ENCODE measurements at places on chromosomes 4 and X.

DNA sequence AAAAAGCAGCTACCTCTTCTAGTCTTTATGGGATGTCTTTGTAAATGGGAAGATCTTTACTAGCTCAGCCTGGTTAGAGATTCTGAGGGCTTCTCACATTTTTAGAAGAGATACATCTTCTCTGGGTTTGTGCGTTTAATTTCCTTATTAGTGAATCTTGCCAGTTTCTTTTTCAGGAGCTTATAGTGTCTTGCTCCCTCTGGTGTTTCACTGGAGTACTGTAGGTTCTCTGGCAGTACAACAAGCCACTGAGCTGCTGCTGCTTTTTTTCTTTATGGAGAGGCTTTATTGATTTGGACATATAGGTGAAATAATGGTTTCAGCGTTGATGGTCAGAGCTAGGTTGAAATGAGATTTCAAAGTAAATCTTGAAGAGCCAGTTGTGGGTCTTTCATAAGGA lies 82.9 kb downstream of the LAS1L start:
- DNase-seq, result no peak

DNA sequence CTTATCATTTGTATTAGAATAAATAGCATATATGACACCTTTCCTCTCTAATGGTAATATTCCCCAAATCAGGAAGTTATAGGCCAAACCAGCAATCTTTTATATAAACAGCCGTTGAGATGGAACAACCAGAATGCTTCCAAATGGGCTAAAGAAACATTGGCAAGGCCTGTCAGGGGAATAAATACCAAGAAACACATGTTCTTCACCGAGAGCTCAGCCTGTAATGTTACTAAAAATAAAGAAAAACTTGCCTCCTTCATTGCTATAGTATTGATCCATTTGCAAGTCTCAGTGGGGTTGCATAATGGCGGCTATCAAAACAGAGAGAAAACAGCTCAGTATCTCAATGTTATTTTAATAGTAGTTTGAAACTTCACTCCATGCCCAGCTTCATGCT lies 104.9 kb downstream of the FAM13A start:
- no peak for DNase-seq

- DNase-seq, result no peak
Observed at GRCh38 chr4:62487016-62487415, 1286.9 kb downstream of the ADGRL3 start.

DNA sequence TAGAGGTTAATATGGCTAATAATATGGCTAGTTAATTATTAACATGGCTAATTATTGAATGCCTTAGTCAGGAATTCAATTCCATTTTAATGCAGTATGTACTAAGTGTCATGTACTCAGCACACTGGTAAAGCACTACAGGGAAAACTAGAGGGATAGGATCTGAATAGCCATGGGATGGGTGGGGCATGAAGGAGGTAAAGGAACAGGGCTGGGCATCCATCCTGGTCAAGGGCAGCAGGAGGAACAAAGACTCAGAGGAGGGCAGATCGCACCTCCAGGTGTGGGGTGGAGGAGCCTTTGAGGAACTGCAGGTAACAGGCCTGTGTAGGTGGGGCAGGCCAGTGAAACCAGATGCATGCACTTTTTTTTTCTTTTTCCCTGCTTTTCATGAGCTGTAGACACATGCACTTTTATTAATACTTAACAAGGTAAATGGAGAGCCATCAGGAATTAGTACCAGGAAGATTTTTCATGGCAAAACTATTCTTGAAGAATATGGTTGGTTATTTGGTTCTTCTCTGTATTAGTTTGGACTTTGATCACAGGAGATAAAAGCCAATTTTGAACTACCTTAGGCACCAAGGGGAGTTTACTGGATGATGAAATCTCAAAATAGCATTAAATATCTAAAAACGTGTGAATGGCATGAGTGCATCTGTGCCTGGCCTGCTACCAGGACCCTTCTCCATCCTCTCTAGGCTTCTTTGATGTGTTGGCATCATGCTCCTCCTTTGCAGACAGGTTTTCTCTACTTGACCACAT lies 88.3 kb downstream of the CC2D2A start:
- DNase-seq, result no peak

DNA sequence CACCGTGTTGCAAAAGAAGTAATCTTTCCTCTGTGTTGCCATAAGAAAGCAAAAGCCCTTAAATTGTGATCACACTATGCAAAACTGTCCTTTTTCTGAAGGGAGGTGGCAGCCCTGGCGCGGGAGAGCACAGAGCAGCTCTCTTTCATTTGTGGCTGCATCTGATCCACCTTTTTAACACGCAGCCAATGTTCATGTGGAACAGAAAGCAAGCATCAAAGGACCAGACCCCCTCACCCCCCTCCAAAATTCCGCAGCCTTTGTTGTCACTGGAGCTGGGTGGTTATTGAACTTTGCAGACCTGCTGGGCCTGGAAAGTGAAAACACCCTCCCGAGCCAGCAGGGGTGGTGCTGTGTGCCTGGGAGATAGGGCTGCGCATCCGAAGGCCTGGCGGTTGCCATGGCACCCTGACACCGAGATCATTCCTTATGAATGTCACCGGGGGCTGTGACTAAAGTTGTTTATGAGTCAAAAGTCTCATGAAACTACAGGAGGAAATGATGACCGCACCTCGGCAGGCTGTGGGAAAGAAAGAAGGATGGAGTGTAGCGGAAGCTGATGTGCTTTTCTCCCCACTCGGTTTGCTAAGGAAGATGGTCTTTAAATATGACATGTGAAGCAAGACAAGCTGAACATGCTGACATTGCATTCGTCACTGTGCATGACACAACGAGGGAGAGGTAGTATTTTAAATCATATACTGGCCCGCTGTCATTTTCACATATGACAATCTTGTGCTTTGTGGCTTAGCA lies 367.4 kb downstream of the UNC5C start:
- DNase-seq, result no peak

DNA sequence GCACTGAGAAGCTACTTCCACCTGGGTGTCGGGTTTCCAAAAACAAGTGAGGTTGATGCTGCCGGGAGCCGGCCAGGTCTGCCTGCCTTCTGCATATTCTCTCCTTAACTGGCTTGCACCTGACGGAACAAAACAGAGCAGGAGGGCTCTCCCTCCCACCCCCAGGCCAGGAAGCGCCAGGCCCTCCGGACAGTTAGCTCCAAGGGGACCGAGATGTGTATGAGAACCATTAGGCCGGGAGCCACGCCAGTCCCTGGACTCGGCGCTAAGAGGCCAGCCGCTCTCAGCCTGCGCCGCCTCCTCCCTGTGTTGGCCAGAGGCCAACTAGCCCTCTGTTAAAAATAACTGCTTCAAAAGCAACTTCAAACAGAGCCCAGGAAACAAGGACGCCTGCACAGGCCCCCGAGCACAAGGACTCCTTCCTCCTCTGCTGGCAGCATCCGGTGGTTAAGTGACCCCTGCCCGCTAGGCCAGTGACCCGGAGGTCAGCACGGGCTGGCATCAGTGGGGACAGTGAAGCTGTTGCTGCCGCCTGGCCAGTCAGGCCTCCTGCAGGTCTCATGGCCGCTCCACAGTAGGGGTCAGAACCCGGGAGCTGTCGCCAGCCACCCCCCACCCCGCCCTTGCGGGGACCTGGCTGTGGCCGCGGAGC lies 107.9 kb downstream of the ABLIM2 start:
- DNase-seq, result peak; percentile 94

DNA sequence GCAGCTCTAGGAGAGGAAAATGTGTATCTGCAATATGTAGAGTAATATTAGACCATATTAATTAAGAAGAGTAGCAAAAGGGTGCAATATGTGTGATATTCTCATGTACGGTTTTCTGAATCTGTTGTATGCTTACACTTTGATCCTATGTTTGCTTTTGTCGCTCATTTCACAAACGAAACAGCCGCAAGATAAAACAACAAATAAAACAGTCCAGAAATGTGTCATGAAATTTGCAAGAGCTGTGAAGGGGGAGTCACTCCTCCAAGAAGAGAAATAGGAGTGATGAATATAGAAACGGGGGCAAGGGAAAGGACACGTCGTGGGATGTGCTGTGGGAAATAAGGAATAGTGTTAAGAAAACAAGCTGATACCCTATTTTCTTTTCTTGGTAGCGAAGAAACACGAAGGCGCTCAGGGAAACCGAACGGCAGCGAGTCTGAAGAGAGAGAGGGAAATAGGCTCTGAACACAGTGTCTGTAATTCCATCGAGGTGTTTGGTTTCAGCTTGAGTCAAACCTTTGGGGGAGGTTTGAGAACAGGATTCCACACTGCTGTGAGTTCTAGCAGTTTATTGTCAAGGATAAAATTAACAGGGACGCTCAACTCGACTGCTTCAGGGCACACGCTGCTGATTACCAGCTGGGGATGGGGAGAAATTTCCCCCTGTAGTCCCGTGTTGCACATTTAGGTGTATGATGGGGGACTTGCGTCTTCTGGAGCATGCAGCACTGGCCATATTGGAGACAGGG lies 595.6 kb upstream of the TENM3 start:
- no peak for DNase-seq

- no peak for DNase-seq
Observed at GRCh38 chr4:156298230-156298629, 344.6 kb upstream of the CTSO start.

- no peak for DNase-seq
Observed at GRCh38 chr4:4831266-4831665, 28.2 kb upstream of the MSX1 start.

DNA sequence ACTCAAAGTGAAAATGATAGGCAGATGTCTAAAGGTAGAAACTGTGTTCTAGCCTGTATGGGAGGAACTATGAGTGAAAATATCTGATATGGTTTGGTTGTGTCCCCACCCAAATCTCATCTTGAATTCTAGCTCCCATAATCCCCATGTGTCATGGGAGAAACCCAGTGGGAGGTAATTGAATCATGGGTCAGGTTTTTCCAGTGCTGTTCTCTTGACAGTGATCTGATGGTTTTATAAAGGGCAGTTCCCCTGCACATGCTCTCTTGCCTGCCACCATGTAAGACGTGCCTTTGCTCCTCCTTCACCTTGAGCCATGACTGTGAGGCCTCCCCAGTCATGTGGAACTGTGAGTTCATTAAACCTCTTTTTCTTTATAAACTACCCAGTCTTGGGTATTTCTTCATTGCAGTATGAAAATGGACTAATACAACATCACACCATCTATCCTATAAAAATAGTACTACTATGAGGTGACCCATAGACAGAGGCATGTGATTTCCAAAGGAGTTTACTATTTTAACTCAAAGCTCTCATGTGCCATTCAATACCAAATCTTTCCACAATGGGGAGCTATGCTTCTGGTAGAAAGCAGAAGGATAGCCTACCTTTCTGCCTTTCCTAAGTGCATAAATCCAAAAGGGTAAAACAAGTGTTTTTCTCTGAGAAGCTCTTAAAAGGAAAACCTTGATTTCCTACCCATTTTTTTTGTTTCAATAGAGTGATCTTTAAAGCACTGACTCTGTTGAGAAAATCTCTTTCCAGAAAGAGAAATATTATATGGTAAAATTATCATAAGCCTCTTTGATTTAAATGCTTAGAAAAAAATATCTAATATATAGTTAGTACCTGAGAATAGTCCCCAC lies 38.8 kb downstream of the SEC31A start:
- DNase-seq, result no peak

DNA sequence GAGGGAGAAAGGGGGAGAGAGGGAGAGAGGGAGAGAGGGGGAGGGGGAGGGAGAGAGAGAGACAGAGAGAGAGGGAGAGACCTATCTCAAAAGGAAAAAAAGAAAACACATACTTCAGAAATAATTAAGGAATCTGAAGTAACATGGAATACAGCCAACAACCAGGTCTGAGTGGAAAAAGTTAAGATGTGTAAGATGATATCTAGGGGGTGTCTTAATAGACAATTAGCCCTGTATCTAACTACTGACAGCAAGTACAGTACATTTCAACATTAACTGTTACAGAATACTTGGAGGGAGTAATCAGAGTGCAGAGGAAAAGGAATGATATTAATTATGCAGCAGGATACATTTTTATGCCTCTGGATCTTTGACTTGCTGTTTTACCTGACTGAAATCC lies 22.4 kb downstream of the NUP54 start:
- DNase-seq, result no peak

DNA sequence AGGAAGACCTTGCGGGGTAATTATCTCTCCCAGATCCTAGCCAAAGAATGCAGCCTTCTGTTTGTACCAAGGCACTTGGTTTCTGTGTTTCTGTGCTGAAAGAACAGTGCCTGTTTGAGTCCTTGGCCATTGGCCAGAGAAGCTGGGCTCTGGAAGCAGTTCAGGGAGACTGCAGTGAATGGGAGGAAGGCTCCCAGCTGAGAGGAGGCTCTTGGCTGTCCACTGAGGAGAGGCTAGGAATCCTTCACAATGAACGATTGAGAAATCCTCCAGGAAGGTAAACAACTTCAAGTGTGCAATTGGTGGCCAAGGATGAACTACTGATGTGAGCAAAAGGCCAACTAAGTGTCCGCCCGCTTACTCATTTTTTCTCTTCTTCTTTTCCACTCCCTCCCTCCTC lies 61.3 kb downstream of the HS3ST1 start:
- peak; percentile 80 for DNase-seq

DNA sequence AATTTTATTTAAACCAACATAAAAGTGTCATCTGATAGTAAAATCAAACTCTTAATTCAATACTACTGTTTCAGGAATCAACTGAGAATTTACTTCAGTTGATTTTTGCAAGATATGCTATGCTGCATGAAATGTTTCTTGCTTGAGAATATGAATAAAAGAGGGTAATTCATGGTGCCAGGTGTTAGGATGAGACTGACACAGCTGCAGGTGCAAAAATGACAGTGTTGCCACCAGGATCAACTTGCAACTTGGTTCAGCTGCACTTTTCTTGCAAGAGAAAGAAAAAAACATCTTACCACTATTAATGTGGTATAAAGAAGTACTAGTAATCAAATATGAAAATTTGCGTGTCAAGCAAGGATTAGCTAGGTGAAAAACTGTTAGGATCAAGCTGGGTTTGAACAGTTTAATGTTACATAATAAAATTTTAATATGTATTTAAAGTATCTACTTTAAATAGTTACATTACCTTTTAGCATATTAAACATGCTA lies 49.7 kb downstream of the CHIC2 start:
- no peak for DNase-seq

DNA sequence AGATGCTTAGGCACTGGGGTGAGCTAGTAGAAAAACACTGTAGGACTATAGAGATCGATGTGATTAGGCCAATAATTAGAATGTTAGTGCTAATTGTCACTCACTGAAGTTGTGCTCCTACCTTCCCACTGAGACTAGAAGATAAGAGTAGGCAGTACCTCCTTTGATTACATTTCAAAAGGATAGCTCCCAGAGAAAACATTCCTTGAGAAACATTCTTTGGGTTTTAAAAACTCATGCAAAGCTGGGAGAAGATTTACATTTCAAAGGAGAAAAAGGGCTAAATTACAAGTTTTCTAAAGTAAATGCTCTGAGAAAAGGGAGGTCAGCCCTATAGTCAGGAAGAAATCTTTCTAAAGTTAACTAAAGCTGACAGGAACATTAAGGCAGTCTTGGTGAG lies 860.3 kb upstream of the NDST4 start:
- no peak for DNase-seq

Measured in NCI-H2029 (cell line).